Pulmonary artery endothelial cell (primary cell): ENCODE measurements at places on chromosomes 13 and 19. TPM values are rescaled to one million over a fixed set of nuclear protein-coding genes. Genes with fewer than 3 reads are reported as not detected.

DNA sequence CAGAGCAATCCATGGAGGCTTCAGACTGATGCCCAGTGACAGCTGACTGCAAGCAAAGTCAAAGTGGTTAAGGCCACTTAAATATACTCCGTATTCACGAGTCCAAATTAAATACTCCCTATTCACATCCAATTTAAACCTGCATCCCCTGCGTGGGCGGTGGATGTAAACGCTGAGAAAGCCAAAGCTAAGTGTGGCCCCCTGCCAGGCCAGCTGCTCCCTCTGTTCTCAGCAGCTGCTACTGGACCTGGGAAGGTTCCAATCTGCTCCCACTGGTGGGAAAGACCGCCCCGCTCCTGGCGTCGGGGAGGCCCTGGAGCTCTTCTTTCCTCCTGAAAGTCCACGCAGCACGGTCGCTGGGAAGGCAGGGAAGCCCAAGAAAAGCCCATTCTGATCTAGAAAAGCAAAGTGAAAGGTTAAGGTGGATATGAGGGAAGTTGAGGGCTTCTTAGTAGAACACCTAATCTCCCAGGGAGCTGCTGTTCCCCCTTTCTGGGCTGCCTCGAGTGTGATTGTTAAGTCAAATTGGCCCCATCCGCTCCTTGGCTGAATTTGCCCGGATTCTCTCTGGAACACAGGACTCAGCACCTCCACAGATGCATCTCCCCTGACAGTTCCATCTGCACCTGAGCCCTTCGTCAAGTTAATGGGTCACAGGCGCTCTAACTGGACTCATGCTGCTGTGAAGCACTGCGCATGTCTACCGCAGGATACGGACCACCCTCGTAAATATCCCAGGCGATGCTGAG is 205.5 kb downstream of the USP12 start:
- no peak for DNase-seq

DNA sequence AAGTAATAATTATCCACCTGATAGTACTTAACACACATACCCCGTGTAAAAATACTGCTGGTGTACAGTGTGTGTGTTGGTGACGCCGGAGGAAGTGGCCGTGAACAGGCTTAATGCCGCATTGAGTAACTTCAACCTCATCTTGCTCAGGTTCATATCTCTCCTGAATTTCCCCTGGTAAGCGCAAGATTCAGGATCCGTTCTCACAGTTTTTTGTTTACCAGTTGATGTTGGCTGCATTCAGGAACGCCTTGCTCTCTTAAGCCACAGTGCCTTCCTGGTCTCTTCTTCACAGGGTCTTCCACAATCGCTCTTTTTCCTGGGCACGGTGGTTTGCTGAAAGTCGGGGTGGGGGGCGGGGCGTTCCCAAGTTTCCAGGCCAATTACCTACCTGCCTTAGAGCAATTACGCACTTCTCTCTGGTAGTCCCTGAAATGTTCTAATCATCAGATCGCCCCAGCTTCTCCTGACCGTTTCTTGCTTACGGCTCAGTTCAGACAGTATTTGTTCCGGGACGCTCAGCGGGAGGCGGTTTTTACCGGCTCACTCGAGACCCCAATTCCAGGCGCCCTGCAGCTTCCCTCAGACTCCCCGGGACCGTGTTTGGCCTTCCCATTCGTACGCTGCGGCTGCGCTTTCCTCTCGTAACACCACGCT is 706 bp upstream of the DNAJC3 start:
- no peak for DNase-seq

GRCh38 chr19:34075661-34076091 is 96.6 kb upstream of the LSM14A start:
- DNase-seq: no peak

DNA sequence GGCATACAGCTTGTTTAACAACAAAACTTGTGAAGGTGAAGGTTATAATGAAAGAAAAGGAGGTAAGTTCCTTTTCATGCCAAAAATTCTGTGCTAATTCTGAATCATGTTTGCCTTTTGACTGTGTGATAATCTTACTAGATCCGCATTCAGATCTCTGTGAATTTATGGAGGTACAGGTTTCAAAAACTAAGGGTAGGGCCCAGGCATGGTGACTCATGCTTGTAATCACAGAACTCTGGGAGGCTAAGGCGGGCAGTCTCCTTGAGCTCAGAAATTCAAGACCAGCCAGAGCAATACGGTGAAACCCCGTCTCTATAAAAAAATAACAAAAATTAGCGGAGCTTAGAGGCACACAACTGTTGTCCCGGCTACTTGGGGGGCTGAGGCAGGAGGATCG is 45.9 kb downstream of the PCDH9 start:
- DNase-seq: no peak

- DNase-seq: no peak
Observed at GRCh38 chr13:80036845-80037504, 304.0 kb downstream of the SPRY2 start.

DNA sequence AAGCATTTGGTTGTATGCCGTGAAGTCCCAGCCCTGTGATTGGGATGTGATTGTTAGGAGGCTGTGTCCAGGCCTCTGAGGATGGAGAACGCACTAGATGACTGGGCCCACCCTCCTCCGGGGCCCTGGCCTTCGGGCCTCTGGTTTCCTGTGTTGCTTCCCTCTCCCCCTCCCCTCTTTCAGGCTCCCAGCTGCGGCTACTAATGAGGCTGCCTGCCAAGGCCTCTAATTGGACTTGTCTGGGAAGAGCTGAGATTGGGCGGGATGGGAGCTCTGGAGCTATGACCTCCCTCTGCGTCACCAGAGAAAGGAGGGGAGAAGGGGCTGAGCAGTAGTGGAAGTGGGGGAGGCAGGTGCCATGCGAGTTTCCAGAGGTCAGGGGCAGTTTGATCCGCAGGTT is 9.9 kb downstream of the PTH2 start:
- DNase-seq: no peak

DNA sequence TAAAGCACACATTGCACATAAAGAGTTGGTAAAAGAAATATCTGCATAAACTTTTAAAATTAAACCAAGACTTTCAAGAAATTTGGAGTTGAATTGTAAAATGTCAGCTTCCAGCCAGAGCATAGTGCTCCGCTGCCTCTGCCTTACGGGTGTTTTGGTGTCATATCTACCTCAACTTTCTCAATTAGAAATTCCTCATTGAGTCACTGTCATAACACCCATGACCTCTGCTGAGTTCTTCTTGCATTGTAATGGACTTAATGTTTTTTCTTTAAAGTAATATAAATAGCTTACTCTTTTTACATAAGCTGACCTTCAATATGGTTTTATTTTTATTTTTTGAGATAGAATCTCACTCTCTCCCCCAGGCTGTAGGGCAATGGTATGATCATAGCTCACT is 551.0 kb upstream of the NBEA start:
- DNase-seq: no peak

DNA sequence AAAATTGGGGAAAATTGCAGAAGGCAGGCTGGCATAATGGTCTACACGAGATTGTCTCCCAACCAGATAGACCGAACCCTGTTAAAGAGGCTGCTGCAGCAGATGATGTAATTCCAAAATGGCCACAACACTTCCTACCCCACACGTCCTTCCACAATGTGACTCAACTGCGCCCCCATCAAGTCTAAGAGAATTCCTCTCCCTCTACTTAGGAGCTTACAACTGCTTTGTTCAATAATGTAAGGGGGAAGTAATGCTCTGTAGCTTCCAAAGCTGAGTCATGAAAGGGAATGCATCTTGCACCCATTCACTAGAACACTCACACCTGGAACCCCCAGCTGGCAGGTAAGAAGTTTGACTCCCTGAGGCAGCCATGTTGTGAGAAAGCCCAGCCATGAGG is 117.8 kb upstream of the IRS2 start:
- no peak for DNase-seq

DNA sequence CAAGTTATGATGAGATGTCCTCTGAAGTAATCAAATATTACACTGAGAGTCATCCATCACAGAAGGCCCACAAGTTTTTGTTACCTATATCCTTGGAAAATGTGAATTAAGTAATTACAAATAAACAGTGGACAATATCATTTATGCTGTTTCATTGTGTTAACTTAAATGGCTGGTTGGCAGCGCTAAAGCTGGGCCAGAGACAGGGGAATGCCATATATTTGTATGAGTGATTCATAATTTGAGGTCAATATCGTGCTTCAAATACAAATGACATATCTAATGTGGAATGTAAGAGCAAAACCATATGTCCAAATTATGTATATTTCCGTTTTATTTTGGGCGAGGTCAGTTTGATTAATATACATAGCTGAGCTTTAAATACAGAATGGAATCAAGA is 1556.2 kb downstream of the SLITRK5 start:
- DNase-seq: no peak

- no peak for DNase-seq
Observed at GRCh38 chr13:104111031-104111430, 1044.8 kb upstream of the SLC10A2 start.

GRCh38 chr19:14021474-14021873 is 6.5 kb upstream of the RLN3 start:
- DNase-seq: no peak

GRCh38 chr13:76638882-76639281 is 247.3 kb downstream of the KCTD12 start:
- DNase-seq: no peak

GRCh38 chr19:1658150-1659083 is 6.0 kb upstream of the TCF3 start:
- DNase-seq: no peak

DNA sequence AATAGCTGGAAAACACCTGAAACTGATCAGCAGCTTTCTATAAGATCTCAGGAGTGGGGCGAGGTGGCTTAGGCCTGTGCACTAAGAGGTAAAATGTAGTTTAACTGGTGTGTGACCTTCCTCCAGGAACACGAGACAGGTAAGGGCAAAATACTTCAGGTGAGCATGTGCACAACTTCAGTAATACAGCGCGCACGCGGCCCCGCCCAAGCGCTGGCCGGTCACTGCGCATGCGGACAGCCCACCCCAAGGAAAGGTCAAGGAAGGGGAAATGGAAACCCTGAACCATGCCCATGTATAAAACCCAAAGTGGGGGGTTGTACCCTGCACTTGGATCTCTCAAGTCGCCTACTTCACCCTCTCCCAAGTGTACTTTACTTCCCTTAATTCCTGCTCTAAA is 49.4 kb upstream of the ARHGEF7 start:
- DNase-seq: no peak

DNA sequence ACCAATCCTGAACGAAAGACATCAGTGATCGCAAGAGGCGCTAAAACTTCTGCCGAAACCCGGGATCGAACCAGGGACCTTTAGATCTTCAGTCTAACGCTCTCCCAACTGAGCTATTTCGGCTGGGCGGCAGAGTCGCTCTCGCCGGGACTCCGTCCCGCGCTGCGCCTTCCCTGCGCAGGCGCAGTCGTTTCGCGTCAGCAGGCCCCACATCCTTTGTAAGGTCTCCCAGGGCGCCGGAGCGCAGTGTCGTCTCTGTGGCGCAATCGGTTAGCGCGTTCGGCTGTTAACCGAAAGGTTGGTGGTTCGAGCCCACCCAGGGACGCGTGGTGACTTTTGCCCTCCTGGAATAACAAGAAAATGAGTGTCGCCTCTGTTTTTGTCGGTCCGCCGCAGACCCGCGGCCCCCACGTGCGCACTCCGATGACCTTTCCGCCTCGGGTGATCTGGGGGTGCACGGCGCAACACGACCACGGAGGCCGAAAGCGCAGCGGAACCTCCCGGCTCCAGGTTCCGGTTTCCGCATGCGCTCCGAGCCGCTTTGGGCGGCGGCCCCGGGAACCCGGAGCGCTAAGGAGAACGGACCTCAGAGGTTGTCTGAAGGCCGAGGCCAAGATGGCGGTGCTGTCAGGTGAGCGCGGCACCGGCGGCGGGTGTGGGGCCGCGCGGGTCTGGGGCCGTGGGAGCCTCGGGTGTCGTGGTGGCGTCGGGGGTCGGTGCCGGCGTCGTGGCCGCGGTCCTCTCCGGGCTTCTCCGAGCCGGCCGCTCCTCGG is at the start of gene NDUFS7:
NDUFS7 (plus strand) TSS at position 596 of the 773 bp plus-strand sequence; CDS start at position 616, 20 bp downstream.
- DNase-seq: peak; percentile 69

GRCh38 chr13:83733293-83733692 is 149.0 kb downstream of the SLITRK1 start:
- DNase-seq: no peak

DNA sequence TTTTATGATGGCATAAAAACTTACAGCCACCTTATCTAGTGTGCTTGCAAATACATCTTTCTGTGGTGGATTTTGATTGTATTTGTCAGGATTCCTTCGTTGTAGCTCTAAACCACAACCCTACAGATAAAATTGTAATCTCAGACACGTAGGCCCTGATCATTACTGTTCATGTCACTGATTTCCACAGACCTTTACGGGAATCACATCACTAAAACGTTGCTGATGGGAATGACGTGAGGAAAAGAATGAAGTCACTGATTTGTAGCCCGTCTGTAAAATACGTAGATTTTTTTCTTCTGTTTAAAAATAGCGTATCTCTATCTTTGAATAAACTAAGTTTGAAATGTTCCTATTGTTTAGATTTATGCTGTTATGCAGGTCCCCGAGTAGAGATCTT is 399.2 kb downstream of the MYO16 start:
- no peak for DNase-seq

DNA sequence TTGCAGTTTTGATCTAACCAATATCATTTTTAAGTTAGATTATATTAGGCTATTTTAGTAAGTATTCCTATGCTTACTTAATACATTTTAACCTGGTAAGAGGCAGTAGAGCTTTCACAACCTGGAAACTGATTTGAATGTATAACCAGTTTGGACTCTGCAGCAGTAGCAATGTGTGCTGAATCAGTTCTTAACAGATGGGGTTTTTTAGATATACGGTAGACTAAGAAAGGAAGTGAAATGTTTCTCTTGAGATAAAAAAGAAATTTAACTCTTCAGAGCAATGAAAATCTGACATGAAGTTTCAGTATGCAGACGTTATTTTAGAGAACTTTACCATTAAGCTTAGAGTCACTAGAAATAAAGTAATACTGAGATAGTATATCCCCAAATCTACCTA is 2.7 kb downstream of the NBEA start:
- no peak for DNase-seq

GRCh38 chr19:6693056-6693471 is 23.1 kb upstream of the TNFSF14 start:
- no peak for DNase-seq

DNA sequence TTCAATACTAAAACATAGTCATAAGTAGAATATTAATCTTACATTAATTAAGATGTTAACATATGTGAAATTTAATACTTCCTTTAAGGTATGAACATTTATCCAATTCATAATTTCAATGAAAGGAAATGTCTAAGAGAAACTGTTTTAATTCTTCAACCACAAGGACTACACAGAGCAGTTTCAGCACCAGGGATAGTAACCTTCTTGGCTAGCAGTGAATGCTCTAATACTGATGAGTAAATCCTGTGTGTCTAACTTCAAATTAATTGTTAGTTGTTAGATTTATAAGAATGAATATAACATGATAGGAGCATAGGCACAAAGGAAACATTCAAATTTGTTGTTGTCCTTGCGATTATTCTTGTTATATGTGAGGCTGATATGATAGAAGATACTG is 15.6 kb upstream of the NBEA start:
- DNase-seq: no peak

ODAD3 gene
- total RNA-seq: 0.13 and 0.18 TPM in 2 replicates

MTUS2 gene
- under 0.01 TPM in 1 of 2 replicates, not detected in the other for total RNA-seq

GEMIN7 gene
- 18.8 and 26.3 TPM in 2 replicates for total RNA-seq

SIGLEC5 gene
- not detected in 2 replicates for total RNA-seq

ZNF470 gene
- total RNA-seq: 3.6 and 5.3 TPM in 2 replicates

B3GNT8 gene
- total RNA-seq: 2.1 and 2.7 TPM in 2 replicates

SBK3 gene
- total RNA-seq: 0.13 and 0.28 TPM in 2 replicates
